ENCODE measurements at places on chromosomes 12 and 14. TPM values are rescaled to one million over a fixed set of nuclear protein-coding genes. Genes with fewer than 3 reads are reported as not detected.

Gene KITLG
- total RNA-seq = 12.9 TPM

Gene SYNE2
- total RNA-seq = 35.7 TPM

Gene SSPN
- total RNA-seq = 1.7 TPM

Gene NPC2
- total RNA-seq = 349 TPM

Gene DLK1
- total RNA-seq = not detected

Gene RPL10L
- not detected for total RNA-seq

Gene CCDC196
- not detected for total RNA-seq

Gene SERPINA9
- total RNA-seq = not detected

Gene GYS2
- total RNA-seq = not detected

Gene P3H3
- total RNA-seq = 27.7 TPM

Gene NFATC4
- 14.0 TPM for total RNA-seq

Gene TAS2R9
- total RNA-seq = not detected

Gene WNT1
- not detected for total RNA-seq

Gene CACNA1C
- 1.3 TPM for total RNA-seq

Gene RD3L
- total RNA-seq = not detected

Gene KCTD10
- 37.9 TPM for total RNA-seq

Gene TAS2R30
- 0.48 TPM for total RNA-seq

Gene SMCO2
- 0.58 TPM for total RNA-seq

Gene KRT72
- not detected for total RNA-seq

Gene HOXC12
- total RNA-seq = not detected

Gene RASAL1
- 1.8 TPM for total RNA-seq

Gene ACSS3
- 5.5 TPM for total RNA-seq

Gene PPM1A
- total RNA-seq = 24.6 TPM

Gene CD4
- total RNA-seq = 0.08 TPM

Gene PLEKHH1
- total RNA-seq = 11.5 TPM

Gene RASSF9
- 2.2 TPM for total RNA-seq

Gene CLEC4A
- total RNA-seq = 0.50 TPM

Gene SLC5A8
- not detected for total RNA-seq

Gene OR4E2
- total RNA-seq = not detected

Gene DYNC1H1
- 852 TPM for total RNA-seq

Gene DIO3
- 0.13 TPM for total RNA-seq

Gene FAIM2
- total RNA-seq = not detected

Gene MDM2
- 160 TPM for total RNA-seq

All from kidney epithelial cell (primary cell).